ENCODE measurements at places on chromosomes 13 and 19.

- DNase-seq, result peak; percentile 94
Observed at GRCh38 chr19:40465025-40465556, 454 bp downstream of the BLVRB start.

DNA sequence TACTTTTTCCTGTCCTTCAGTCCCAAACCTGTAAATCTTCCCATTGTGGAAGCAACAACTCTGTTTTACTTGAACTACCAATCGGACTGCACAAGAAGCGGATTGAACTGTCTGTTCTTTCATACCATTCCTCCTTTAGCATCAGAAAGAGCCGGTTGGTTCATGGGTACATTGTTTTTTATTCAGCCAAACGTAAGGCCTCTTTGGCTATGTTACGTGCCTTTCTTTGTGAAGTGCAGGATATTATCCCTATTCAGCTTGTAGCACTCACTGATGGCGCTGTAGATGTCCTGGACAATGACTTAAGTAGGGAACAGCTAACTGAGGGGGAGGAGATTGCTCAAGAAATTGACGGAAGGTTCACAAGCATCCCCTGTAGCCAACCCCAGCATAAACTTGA is 60.3 kb downstream of the ARHGAP35 start:
- no peak for DNase-seq

DNA sequence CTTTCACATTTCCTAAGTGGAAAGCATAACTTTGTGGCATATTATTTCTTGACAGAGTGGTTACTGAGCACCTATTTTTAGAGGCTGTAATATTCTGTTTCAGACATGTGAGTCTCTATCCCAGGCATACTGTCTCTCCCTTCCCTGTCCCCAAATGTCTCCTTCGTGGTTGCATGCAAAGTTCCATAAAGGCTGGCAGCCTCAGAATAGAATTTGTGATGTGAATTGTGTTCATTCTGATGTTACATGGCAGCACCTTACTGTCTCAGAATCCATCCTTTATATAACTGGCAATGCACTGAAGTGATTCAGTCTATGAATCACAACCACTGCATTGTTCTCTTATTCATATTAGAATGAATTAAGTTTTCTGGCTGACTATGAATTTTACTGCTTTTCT is 89.0 kb upstream of the SLC7A1 start:
- DNase-seq, result no peak

DNA sequence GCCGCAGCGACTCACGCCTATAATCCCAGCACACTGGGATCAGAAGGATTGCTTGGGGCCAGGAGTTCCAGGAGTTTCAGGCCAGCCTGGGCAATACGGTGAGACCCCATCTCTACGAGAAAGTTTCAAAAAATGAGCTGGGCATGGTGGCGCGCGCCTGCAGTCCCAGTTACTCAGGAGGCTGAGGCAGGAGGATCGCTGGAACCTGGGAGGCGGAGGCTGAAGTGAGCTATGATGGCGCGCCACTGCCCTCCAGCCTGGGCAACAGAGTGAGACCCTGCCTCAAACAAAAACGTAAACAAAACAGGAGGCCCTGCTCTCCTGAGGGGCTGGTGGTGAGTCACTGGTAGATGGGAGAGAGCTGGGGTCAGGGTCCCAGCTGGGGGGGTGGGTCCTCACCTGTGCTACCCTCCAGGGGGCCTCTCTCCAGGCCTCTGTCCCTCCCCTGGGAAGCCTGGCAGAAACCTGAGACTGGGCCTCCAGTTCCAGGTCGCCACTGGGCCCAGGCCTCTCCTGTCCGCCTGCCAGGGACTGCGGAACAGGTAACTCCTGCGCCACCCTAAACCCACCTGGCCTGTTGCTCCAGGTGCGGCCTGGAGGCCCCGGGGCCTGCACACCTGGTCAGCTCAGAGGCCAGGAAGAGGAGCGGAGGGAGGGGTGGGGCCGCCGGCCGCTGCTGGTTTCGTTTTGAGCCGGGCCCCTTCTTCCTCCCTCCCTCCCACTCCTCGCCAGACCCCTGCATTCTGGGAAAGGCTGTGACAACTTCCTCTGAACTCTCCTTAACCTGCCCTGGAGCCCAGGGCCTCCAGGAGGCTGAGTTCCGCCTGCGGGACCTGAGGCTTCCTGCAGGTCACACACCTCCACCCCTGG is 17.2 kb upstream of the ZBTB7A start:
- DNase-seq, result no peak

GRCh38 chr19:56538761-56539263 is at the start of gene ZFP28:
Gene ZFP28, plus strand, starts transcription at chr19:56538948. Its CDS starts 71 bp downstream, at chr19:56539019.
- DNase-seq, result no peak

DNA sequence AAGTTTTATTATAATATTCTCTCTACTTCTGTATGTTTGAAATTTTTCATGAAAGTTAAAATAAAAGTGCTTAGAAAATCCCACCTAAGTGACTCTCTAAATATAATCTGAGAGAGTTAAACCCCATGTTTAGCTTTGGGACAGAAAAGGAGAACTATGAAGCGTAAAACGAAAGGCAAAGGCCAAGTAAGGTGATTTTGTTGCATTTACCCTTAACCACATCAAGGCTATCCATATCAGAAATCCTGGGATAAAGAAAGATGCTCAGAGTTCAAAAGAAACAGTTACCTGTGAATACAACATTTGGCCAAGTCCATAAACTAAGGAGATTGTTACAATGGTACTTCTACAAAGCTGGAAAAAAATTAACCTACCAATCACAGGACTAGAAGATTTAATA is 31.3 kb downstream of the UBL3 start:
- DNase-seq, result no peak

GRCh38 chr13:94920578-94920977 is 208.2 kb upstream of the SOX21 start:
- no peak for DNase-seq

GRCh38 chr19:4861147-4861546 is 6.3 kb downstream of the PLIN3 start:
- no peak for DNase-seq

GRCh38 chr13:34419755-34420154 is 522.3 kb upstream of the NBEA start:
- DNase-seq, result no peak

- no peak for DNase-seq
Observed at GRCh38 chr13:77702366-77702765, 4.9 kb downstream of the SLAIN1 start.

GRCh38 chr13:77580748-77581147 is 45.2 kb downstream of the SCEL start:
- no peak for DNase-seq

DNA sequence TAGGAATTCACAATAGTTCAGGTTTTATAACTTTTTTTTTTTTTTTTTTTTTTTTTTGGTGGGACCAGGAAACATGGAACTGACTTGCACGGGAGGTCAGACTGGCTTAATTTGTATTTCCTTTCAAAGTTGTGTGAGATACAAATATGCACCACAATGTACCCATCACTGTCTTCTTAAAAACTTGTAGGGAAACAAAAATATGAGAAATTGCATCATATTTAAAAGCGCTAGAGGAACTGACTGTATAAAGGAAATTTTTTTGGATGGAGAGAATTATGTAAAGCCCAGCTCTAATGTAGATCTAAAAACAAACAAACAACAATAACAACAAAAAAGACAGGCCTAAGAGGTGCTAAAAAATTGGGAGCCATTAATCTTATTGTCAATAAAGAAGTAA is 246.5 kb downstream of the DCT start:
- no peak for DNase-seq

- no peak for DNase-seq
Observed at GRCh38 chr13:53408847-53409568, 380.4 kb downstream of the OLFM4 start.

GRCh38 chr19:15379083-15379998 is at the start of gene AKAP8:
Gene AKAP8, minus strand, starts transcription at chr19:15379787. Its CDS starts 56 bp downstream, at chr19:15379731.
- DNase-seq, result peak; percentile 99

Measured in vagina (tissue), 2 donors.